ENCODE measurements at places on chromosomes 5 and 9.
A peak's percentile ranks its signal among the peaks of the same experiment; 100 is the strongest.

DNA sequence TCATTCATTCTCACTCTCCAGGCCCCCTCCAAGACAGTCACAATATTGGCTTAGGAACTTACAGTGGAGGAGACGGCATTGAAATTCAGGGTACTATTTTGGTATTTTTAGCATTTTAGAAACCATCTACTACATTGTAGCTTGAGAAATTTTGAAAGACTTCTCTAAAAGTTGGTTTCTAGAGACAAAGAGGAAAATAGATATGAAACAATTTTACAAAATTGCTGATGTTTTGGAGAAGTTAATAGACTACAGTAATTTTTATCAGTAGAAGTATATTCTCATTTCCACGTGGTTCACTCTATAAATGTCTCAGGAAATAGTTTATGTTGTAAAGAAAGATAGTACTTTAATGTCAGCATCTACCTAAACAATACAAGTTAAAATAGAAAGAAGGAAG, 63.2 kb upstream of the ZSWIM6 start:
- no peak for DNase-seq

- DNase-seq: no peak
Measured at GRCh38 chr9:133493428-133493827, 14.5 kb upstream of the SLC2A6 start.

- DNase-seq: peak; percentile 53
Measured at GRCh38 chr9:121434969-121435368, 64.7 kb downstream of the GGTA1 start.

DNA sequence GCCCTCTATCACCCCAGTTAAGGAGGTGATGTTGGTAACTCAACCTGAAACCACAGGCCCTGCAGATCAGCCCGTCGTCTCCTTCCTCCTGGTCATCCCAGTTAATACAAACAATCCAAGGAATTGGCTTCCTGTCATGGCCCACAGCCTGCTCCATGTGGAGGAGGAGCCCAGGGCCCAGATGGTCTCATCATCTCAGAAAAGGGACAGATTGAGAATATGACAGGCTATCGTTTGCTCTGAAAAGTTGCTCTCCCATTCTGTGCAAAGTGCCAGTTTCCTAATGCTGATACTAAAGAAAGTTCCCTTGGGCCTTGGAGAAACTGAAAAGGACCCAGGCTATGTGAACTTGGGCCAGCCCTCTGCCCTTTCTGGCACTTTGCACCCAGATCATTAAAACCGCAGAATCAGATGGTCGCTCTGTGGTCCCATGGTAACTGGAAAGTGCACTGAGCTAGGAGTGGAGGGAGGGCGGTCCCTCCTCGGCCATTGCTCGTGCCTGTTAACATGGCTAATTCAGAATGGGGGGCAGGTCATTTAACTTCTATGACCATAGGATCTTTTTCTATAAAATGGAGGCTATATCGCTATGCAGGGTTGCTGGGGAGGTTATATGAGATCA, 675 bp upstream of the SPAAR start:
- DNase-seq: peak; percentile 64

- DNase-seq: peak; percentile 58
Measured at GRCh38 chr5:89128092-89128491, 245.1 kb upstream of the MEF2C start.

DNA sequence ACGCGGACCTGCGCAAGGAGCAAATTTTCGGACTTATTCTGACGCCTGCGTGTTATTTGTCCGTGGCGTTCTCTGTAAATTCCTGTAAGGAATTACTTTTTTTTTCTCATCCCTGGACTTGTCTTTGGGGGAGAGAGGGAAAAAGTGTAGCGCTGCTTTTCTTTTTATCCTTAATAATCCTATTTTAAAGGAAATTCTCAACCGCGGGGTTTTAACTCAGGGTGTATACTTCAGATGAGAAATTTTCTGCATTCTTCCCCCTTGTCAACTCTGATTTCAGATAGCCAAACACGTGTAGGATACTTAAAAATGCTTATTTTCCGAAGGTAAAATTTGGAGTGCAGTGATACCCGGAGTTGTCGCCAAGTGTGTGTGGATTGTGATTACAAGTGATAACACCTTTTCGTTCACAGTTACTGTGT, 853 bp downstream of the DCP2 start:
- DNase-seq: no peak

DNA sequence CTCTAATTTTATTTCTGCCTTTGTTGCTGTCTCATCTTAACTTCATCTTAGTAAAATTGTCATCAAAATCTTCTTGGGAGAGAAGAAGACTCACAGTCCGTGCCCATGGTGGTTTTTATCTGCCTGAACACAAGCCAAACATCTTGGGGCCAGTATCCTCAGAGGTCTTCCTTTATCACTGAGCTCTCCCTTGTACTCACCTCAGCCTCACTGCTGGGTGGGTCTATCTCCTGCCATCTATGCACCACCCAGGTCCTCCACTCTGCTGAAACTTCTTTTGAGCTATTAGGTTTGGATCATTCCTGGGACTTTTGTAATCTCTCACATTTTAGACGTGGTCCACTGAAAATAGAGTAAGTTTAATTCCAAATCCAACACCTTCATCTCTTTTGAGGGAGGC, 116.3 kb upstream of the EPB41L4A start:
- DNase-seq: no peak

GRCh38 chr5:125384071-125384470, 637.6 kb upstream of the ZNF608 start:
- DNase-seq: no peak

- DNase-seq: no peak
Measured at GRCh38 chr9:132753593-132753880, 83.3 kb downstream of the GTF3C4 start.

- peak; percentile 74 for DNase-seq
Measured at GRCh38 chr5:97554977-97555643, 372.1 kb upstream of the RIOK2 start.

GRCh38 chr5:672329-673160, 20.6 kb downstream of the TPPP start:
- peak; percentile 65 for DNase-seq

- DNase-seq: no peak
Measured at GRCh38 chr5:133256276-133256675, 204.5 kb downstream of the HSPA4 start.

- peak; percentile 30 for DNase-seq
Measured at GRCh38 chr5:132205385-132206125, 22.1 kb downstream of the P4HA2 start.

- DNase-seq: no peak
Measured at GRCh38 chr9:101369884-101370531, 14.8 kb downstream of the BAAT start.

GRCh38 chr5:14405267-14405666, 176.3 kb upstream of the OTULINL start:
- no peak for DNase-seq

DNA sequence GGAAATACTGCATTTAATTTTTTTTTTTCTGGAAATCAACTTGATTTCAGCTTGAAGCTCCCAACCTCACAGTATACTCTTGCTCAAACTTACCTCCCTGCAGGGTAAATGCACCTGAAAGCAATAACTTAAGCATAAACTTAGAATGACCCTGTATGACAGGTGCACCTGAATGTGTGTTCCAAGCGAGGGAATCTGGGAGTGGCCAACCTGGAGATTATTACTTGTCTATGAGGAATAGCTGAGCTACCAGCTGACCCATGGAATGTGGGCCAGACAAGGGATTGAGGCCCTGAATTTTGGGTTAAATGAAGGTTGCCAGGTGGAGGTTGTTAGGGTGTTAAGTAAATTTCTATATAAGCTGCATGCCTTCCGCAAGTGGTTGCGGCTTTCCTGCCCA, 140.6 kb downstream of the OSTF1 start:
- DNase-seq: no peak

GRCh38 chr9:86075132-86076109, 23.9 kb downstream of the GOLM1 start:
- no peak for DNase-seq

GRCh38 chr9:114233491-114234185, 78.3 kb downstream of the COL27A1 start:
- DNase-seq: no peak

DNA sequence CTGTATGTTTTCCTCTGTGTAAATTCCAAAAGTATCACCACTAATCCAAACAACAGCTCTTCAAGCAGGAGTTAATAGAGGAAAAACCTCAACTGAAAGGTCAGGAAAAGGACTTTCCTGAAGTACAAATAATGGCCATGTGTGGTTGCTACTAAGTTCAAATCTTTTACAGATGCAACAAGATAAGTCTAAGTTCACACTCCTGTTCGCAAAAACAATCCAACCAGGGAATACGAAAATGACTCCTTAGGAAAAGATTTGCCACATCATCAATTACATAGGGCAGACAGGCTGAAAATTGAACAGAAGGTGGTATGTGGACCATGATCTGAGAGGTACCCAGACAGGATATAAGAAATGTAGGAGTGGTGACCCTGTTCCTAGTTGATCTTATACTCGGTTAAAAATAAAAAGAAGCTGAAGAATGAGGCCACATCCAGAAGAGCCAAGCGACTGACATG, 210.2 kb downstream of the TSSK1B start:
- peak; percentile 60 for DNase-seq

DNA sequence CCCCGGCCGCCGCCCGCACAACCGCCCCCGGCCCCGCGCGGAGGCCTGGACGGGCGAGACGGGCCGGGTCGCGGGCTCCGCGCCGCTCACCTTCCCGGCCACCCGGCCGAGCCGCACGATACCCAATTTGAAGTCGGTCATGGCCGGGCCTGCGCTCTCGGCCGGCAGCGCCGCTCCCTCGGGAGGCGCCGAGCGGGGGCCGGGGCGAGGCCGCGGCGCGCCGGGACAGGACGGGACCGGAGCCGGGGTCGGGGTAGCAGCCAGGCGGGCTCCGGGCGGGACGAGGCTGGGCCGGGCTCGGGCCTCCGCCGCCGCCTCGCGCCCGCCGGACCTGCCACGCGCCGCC, 216 bp downstream of the ZMYND19 start:
- DNase-seq: no peak

DNA sequence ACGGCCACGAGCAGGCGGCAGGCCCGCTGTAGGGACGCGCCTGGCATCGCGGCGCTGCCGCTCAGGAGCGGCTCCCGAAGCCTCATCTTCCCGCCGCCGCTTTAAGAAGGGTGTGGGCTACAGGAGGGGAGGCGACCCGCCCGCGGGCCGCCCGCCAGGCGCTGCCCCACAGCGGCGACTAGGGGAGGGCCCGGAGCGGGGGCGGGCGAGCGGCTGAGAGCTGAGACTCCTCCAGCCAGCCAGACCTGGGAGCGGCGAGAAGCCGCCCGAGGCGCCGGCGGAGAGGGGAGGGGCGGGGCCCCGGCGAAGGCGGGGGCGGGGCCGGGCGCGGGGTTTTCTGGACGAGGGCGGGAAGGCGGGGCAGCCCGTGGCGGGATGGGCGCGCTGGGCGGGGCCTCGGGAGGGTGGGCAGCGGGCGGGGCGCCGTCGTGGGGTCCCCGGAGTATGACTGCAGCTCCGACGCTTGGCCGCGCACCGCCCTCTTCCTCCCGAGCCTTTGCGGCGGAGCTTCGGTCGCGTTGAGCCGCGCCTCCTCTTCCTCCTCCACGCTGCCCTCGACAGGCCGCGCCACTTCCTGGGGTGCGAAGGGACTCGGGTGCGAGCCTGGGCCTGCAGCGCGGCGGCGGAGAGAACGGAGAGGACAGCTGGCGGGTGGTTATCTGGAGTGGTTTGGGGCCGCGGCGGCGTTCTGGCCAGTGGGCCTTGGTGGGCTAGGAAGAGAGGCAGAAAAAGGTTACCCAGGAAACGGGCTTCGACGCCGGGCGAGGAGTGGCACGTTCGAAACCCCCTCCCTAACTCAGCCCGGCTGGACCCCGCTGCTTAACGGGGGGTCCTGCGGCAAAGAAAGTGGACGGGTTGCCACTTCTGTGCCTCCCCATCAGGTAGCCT, at the start of gene B4GALT1:
TSS of gene B4GALT1 (minus strand) at position 253 of the 888 bp plus-strand sequence. CDS start at position 86, 167 bp downstream.
- peak; percentile 96 for DNase-seq

DNA sequence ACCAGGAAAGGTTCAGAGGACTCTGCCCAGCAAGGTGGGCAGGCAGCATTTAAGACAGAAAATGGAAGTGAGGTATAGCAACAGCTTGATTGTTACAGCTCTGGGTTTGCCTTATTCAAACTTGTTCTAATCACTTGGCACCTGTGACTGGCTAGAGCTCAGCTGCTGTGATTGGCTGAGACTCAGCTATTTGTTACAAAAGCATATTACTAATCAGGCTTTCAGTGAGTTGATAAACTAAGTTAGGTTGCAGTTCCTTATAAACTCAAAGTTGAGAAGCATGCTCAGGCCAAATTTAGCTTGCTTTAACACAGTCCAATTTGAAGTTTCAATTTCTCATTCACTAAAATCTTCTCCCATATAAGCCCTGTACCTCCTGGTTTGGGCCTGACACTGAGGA, 56.3 kb downstream of the GDA start:
- no peak for DNase-seq

- DNase-seq: peak; percentile 46
Measured at GRCh38 chr9:113309204-113309813, 6.1 kb upstream of the RNF183 start.

- DNase-seq: no peak
Measured at GRCh38 chr9:113898596-113898995, 22.5 kb downstream of the ZNF618 start.

DNA sequence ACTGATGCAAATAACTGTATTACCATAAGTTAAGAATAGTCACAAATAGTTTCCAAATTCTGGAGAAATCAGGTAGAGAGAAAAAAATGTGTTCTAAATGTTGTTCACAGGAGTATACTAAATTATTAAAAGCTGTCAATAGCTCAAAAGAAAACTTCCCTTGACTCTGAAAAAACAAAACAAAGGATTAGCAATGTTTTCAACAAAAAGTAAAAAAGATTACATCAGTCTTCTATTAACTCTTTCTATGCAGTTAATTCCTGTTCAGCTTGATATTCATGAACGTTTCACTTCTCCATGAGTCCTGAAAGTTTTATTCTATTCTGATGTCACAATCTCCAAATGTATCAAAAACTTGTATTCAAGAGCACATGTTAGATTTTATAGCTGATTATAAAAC, 9.5 kb upstream of the CLTB start:
- no peak for DNase-seq

DNA sequence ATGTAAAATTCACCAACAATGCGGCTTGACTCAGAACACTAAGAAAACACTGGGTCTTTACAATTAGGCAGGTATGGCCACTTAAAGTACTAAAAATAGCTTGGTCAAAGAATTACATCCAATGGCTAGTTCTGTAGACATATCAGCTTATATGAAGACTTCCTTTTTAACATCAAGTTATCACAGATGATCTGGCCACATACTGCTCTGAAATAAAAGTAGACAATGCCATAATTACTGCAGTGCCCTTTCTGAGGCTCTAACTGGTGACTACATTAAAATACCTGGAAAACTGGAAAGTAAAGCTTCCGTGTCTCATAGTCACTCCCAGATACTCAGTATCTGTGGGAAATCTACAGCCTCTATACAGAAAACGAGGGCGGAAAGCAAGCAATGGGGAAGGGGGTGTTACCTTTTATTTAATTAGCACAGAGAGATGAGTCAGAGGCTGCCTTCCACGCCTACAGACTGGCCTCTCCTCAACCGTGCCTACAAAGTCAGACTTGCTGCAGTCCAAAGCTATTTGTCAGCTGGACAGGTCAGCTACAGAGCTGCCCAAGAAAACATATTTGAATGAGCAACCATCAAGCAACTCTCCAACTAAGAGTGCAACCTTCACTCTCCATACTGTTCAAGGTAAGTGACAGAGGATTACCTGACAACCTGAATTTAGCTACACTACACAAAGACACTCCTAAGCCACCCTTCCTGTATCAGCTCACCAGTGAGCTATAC, 8.7 kb downstream of the SERINC5 start:
- DNase-seq: peak; percentile 68
